ENCODE measurements at places on chromosomes 5 and 9.

GRCh38 chr9:30310711-30311110, 2073.7 kb upstream of the ACO1 start:
- no peak for DNase-seq

- no peak for DNase-seq
Observed at GRCh38 chr9:94681508-94681907, 42.2 kb upstream of the FBP1 start.

- DNase-seq = no peak
Observed at GRCh38 chr5:143501310-143502044, 98.0 kb upstream of the NR3C1 start.

GRCh38 chr9:111821006-111821528, 26.3 kb upstream of the SHOC1 start:
- no peak for DNase-seq

- no peak for DNase-seq
Observed at GRCh38 chr9:129040113-129040643, 3.8 kb downstream of the MIGA2 start.

- DNase-seq = no peak
Observed at GRCh38 chr9:126230692-126231091, 95.9 kb upstream of the MVB12B start.

- no peak for DNase-seq
Observed at GRCh38 chr5:17481378-17481777, 16.7 kb upstream of the TAF11L2 start.

- DNase-seq = no peak
Observed at GRCh38 chr5:132744659-132745058, 2.6 kb upstream of the CCNI2 start.

DNA sequence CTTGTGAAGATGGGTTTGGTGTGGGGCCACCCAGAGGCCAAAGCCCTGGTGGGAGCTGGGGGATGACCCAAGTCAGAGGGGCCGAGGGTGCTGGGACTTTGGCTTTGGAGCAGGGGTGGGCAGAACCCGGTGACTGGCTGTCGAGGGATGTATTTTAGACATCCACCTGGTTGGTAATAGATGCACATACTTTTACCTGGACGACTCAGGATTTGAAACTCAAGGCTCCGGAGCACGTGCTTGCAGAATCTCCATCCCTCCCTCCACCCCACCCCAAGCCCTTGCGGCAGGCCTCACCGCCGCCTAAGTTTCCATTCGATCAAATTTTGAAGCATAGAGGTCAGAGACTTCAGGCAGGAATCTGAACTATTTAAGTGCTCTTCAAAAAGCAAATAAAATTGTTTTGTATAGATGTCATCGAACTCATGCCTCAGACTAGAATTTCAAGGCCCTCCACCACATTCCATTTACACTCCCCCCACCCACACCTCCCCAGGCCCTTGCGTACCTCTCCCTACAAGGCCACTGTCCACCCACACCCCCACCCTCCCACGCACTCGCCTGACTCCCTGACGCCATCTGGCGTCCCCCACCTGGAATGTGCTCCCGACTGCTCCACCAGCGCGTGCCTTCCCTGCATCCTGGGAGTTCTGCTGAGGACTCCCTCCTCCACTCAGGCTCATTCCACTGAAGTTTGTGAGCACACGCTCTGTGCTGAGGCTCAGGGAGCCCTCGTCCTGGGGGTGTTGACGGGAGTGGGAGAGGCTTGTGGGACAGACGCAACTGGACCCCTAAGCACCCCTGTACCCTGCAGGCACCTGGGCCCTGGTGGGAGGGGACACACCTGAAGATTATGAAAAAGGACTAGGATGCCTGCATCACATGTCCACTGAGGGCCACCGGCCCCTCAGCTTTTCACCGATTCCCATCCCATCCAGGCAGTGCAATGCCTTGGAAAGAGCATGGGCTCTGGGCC, 56.4 kb upstream of the RPL26L1 start:
- DNase-seq = no peak

DNA sequence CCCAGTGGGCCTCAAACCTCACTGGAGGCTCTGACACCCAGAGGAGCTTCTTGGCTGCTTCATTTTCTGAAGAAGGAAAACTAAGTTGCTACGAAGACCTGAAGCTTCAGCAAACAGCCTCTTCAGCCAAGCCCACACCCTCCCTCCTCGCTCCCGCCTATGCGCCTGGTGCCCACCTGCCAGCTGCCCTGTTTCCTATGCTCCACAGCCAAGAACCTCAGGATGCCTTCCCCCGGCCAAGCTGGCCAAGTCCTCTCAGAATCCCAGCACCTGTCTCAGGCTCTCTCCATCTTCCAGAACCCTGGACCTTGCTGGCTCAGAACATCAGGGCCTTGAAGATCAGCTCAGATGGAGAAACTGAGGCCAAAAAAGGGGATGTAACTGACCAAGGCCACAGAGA, 60.4 kb downstream of the STK10 start:
- DNase-seq = no peak

DNA sequence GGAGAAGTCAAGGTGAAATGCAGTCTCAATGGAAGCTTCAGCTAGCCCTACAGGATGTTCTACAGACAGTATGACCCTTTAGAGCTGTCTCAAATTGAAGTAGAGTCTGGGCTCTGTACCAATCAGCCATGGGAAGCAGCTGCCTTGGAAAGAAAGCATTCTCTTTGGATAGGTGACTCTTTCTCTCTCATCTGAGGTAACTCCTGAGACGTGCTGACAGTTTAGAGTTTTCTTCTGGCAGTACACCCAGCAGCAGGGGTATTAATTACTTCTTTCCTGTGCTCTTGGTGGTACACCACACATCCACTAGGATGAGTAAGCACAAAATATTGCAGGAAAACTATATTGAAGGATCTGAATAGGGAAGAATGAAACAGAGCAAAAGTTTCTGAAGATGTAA, 329.6 kb upstream of the RGMB start:
- DNase-seq = no peak

DNA sequence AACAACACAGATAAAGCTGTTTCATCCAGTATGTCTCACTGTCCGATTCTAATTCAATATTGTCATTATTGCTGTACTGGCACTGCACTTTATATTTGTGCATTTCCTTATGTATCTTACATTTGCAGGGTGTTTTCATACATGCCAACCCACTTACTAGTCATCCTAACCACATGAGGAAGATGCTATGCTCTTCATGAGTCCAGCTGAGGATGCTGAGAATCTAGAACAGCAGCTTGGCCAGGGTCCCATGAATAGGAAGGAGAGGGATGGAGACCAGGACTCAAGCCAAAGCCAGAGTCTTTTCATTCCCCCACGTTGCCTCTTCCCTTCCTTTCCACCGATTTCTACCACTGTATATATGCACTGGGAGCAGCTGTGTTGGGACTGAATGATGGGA, 292.8 kb upstream of the KLF4 start:
- no peak for DNase-seq

DNA sequence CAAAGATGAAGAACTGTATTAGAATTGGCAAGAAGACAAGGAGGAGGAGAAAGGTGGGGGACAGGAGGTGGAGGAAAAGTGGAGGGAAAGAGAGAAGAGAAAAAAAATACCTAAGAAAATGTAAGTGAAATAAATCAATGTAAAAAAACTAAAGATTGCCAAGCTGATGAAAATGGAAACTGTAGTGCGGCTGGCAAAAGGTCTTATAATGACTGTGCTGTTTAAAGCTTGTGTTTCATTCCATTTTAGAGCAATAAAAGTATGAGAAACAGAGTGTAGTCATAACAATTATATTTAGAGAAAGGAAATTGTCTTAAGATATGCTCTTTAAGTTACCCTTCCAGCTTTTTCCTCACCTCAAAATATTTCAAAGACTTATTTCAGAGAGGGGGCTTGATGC, 670.5 kb upstream of the SEMA6A start:
- DNase-seq = no peak

DNA sequence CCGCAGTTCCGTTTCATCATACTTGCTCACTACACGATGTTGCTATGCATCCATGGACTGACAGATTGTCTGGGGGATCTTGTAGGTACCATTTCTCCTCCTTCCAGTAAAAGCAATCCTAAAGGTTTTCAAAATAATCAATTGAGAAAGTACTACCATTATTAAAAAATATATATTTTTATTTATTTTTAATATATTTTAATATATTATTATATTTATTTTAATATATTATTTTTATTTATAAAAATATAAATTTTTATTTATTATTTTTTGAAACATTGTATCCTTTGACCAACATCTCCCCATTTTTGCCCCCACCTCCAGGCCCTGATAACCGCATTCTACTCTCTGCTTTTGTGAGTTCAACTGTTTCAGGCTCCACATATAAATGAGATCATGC, 237.6 kb upstream of the IRX4 start:
- no peak for DNase-seq

DNA sequence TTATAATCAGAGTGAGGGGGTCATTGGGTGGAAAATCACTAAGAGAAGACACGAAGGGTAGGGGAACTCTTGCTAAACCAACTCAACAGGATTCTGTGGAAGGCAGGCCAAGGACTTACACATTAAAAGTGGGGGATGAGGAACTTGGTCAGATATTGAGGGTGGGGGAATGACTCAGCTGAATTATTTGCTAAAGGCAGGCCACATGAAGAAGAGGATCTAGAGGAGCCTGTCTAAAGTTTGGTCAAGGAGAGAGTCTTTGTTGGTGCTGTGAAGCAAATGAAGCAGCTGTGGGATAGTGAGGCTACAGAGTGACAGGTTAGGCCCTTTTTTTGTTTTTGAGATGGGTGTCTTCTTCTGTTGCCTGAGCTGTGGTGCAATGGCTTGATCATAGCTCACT, 63.9 kb upstream of the SPRY4 start:
- DNase-seq = no peak

GRCh38 chr5:120538149-120538548, 74.0 kb downstream of the PRR16 start:
- DNase-seq = no peak

DNA sequence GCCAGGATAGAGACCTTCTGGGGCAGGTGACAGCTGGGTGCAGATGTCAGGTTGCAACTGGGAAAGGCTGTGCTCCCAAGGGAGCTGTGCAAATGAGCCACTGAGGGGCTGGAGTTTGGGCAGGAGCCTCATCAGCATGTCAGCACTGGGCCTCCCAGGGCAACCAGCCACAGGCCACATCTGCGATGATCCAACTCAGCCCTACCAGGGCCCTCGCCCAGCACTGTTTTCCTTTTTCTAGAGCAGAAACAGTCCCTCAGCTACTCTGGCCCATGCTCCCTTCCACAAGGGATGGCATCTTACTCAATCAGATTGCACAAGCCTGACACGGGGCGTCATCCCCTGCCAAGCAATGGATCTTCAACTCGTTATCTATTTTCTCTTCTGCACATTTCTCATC, 24.8 kb downstream of the NIPAL4 start:
- DNase-seq = no peak

GRCh38 chr9:124771867-124772679, 962 bp upstream of the NR6A1 start:
- no peak for DNase-seq

GRCh38 chr5:148297731-148298130, 14.5 kb upstream of the SPINK7 start:
- DNase-seq = no peak

DNA sequence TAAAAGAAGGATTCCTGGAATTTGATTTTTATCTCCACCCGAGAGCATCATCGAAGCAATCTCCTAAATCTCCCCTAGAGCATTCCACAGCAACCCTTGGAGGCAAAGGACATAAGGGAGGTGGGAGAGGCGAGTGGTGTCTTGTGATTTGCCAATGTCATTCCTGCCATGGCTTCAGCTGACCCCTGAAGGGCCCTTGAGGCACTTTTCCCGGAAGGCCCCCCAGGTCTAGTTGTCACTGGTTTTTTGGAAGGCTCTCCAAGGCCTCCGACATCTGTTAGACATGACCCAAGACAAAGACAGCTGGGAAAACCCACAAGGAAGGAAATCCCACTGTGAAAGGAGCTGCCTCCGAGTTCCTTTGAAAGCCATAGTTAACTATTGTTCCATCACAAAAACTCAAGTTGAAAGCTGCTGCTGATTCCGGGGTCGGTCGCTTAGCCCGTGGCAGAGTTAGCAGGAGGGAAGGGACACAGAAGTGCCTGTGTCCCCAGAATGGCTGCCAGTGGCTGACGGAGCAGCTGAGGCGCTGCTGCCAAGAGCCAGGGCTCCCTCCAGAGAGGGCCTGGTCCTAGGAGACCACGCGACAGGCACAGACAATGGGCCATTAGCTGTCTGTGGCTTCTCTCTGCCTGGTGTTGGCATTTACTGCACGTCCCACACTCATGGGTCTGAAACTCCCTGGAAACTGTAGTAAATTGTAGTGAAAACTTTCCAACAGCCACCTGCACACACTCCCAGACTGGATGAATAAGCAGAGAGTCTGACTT, 24.4 kb upstream of the TRIO start:
- no peak for DNase-seq

Data from T-helper 2 cell (primary cell).